Right atrium auricular region (tissue), 2 donors: ENCODE measurements at places on chromosomes 1 and 21.

DNA sequence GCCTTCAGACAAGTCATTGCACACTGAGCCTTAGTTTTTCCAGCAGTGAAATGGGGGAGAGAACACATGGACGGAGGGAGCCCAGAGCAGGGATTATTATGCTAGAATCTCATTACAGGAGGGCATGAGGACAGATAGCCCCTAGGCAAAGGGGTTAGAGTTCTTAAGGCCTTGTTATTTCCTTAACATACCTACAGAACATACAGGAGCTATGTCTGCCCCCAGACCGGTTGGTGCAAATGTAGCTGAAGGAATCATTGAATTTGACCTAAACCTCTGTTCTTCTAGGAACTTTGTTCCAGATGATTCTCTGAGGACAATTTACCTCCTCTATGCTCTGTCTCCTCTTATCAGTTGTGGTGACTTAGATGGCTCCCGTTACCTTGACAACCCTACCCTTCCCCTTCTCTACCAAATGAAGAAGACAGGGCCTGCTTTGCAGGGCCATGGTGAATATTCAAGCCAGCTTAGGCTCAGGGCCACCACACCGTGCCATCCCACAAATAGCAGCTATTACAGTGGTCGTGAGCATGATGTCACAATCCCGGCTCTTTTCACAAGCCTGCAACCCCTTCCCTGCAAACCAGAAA is 156.9 kb downstream of the IGSF21 start:
- no peak for DNase-seq

DNA sequence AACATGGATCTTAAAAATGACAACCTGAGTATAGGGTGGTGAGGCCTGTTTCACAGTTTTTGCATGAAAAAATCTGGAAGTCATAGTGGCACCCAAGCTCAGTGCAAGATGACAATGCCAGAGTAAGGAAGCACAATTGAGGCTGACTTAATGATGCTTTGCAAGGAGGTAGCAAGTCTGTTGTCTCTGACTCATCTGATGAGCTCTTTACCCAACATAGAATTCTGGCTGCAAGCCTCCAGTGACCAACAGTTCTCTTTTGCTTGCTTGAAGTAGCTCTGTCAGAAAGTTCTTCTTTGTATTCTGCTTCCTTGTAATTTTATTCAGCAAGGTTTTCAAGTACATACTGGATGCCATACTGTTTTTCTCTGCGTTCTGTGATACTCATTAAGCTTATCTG is 117.1 kb downstream of the FOXD2 start:
- DNase-seq = no peak

DNA sequence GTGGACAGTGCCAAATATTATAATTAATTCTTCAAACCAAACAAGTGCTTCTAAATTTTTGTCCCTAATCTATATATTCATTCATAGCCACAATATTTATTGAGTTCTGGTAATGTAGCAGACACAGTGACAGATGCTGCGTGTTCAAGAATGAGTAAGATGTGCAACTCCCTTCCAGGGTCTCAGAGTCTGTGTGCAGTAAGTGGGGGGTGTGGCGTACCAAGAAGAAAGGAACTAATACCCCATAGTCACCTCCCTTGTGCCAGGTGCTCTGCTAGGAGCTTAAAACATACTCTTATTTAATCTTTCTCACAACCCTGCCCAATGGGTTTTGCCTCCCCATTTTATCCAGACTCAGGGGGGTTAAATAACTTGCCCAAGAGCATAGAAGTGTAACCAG is 358.7 kb downstream of the BARHL2 start:
- no peak for DNase-seq

GRCh38 chr1:91650764-91651163 is 150.1 kb downstream of the CDC7 start:
- DNase-seq = peak; percentile 91
